ENCODE measurements at places on chromosomes 5 and 9.

DNA sequence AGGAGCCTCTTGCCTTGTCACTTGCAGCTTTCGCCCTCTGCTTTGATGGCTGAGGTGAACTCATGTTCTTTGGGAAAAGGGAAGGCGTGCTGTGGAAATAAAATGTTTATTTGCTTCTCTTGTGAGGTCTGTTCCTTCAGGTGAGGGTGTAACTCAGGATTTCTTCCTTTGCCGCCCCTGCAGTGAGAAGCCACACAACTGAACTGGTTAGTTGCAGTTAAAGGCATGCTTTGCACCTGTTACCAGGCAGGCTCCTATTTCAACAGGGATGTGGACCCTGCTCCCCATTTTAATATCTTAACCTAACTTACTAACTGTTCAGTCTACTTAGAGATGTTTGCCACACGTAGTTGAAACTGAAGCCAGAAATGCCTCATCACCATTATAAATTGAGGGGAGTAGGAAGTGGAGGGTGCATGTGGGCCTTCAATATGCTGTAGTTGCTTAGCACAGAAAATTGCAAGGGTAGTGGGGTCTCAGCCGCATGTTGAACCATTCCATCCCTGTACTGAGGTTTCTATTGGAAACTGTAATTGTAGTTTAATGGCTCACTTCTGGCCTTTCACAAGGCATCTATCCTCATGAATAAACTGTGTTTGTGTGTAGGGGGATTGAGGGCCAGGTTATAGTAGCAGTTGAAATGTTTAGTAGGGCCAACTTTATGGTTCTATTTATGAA, 7.9 kb downstream of the RACK1 start:
- DNase-seq, result no peak

DNA sequence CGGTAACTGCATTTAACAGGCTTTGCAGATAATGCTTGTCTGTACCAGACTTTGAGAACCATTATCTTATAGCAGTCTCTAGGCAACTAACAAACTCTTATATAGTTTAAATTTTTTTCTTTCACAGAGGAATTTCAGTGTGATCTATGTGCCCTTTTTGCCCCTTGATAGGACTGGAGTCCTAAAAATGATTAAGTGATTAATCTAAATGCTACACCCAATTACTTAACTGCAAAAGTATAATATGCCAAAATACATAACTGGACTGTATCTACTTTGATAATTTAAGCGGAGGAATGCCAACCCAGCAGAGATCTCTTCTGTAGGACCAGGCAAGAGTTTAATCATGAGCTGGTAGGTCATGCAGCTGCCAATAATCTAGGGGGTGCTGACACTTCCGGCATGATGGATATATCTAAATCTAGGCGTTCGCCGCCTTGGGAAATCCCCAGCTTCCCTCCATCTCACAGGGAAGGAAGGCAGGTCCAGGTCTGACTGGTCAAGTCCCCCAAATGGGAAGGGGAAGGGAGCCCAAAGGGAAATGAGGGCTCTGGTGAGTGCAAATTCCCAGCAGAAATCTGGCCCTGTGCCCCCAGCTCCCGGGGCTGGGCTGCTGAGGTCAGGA, 205.6 kb downstream of the GAPVD1 start:
- no peak for DNase-seq

DNA sequence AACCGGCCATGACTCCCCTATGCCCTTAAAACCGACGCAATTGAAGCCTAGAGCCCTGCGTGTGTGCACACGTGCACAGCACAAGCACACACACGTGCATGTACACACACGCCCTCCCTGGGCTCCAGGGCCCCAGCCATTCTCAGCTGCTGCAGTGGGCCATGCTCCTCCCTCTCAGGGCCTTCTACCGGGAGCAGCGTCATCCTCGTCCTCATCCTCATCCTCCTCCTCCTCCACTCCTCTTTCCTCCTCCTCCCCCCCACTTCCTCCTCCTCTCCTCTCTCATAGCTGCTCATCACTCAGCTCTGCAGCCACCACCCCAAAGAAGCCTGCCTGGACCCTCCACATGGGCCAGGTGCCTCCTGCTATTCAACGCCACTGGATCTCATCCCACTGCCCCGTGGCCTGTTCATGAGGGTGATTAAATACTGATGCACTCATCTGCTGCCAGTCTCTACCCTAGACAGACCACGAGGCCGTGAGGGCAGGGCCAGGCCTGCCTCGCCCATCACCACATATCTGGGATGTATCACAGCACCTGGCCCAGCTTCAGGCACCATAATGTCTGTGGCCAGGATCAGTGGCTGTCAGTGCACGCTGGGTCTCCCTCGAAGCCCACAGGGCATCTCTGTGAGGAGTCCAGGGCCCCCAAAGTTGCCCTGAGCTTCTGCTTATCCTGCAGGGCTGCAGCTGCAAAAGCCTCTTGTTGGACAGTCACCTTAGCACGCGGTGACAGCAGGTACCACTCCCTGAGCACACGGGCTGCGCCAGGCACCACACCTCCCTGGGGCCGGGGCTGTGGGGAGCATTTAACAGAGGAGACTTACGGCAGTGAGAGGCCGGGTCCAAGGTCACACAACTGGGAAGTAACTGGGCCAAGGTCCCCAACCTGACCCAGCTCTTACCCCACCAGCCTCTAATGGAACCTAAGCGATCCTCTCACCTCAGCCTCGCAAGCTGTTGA, 9.8 kb downstream of the FAM78A start:
- peak; percentile 77 for DNase-seq

GRCh38 chr9:109817146-109817845, 37.3 kb downstream of the PALM2AKAP2 start:
- DNase-seq, result no peak

GRCh38 chr5:178589180-178590140, 733 bp downstream of the COL23A1 start:
- DNase-seq, result no peak

DNA sequence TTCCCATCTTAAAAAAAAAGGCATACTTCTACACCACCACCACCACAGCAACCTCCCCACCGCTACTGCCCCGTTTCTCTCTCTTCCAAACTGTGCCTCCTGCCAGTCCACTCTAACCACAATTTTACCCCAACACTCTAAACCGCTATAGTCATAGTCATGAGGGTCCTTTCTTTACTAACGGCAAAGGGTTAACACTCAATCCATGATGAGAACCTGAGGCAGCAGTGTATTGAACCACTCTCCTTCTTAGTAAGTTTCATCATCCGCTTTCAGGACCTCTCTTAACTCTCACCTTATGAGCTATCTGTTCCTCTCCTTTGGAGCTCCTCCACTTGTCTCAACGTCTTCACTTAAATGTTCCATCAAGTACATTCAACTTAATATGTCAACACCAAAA, 34.0 kb downstream of the IDNK start:
- peak; percentile 17 for DNase-seq
